ENCODE measurements at places on chromosomes 2 and 18.

GRCh38 chr2:73920577-73921545 lies 5.8 kb upstream of the DGUOK start:
- DNase-seq: peak; percentile 60

- DNase-seq: no peak
Observed at GRCh38 chr2:118380915-118381653, 292.8 kb downstream of the INSIG2 start.

DNA sequence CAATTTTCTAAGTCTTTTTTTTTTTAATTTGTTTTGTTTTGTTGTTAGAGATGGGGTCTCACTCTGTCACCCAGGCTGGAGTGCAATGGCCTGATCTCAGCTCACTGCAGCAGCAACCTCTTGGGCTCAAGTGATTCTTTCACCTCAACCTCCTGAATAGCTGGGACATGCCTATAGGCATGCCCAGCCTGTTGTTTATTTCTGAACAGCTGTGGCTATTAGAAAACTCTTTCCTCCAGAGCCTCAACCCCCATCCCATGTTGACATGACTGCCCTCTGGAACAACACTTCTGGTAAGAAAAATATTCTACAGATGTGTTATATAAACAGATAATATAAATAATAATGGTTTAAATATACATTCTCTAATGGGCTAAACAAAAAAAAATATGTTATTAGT lies 44.4 kb upstream of the TWSG1 start:
- no peak for DNase-seq

DNA sequence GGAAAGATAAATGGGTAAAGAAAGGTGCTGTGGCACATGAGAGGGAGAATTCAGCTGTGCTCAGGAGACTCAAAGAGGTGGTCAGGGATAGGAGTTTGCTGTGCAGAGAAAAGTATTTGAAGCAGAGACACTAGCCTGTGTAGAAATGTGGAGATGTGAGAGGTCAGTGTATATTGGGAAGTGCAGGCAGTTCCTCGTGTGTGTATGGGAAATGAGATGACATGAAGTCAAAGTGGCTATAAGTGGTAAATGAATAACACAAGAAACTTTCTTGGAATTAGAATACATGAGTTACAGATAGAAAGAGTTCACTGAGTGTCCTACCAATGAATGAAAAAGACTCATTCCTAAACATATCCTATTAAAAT lies 11.6 kb downstream of the MAP3K20 start:
- no peak for DNase-seq

GRCh38 chr2:171136024-171136423 lies 24.7 kb downstream of the TLK1 start:
- no peak for DNase-seq

GRCh38 chr2:159900343-159900742 lies 102.3 kb upstream of the CD302 start:
- no peak for DNase-seq

DNA sequence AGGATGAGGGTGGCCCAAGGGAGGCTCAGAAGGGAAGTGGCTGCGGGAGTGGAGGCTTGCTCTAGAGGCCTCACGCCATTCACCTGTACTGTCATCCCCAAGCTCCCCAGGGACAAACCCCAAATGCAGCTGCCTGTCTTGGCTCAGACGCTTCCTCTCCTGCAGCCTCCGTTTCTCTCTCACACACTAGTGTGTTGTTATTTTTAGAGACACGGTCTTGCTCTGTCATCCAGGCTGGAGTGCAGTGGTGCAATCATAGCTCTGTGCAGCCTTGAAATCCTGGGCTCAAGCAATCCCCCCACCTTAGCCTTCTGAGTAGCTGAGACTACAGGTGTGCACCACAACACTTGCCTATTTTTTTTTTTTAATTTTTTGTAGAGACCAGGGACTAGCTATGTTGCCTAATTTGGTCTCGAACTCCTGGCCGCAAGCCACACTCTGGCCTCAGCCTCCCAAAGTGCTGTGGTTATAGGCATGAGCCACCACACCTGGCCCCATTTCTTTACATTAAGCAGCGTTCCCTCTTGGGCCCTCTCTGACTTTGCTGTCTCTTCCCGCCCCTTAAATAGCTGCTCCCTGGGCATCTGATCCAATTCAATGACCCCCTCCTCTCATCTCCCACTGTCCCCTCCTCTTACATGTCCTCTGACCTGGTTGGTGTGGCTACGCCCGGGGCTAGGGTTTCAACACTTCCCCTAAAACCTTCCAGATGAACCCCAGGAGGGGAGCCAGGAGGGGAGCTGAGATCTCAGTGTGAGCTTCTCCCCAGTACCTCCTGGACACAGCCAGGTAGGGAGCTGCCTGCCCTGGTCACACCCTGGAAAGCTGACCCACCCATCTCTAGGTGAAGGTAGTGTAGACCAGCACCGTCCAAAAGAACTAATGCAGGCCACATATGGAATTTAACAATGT lies 24.0 kb upstream of the LOXHD1 start:
- DNase-seq: no peak

DNA sequence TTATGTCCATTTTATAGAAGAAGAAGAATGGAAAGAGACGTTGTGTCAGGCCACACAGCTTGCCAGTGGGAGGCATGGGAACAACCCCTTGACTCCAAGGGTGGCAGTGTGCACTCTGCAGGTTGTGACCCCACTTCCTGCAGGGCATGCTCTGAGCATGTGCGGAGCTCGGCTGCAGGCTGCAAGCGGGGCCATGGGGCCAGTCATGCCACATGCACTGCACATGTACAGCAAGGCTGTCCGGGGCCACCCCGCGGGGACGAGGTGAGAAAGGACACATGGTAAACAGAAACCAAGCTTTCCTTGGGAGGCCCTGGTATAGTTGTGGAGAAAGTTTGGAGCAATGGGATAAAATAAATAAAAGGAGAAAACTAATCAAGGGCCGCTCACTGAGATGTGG lies 47.4 kb upstream of the DNMT3A start:
- no peak for DNase-seq

GRCh38 chr2:42618972-42619371 lies 50.5 kb downstream of the MTA3 start:
- DNase-seq: no peak

- DNase-seq: no peak
Observed at GRCh38 chr2:43831543-43832294, 6.9 kb downstream of the ABCG5 start.

- no peak for DNase-seq
Observed at GRCh38 chr2:62219407-62220159, 23.7 kb downstream of the B3GNT2 start.

DNA sequence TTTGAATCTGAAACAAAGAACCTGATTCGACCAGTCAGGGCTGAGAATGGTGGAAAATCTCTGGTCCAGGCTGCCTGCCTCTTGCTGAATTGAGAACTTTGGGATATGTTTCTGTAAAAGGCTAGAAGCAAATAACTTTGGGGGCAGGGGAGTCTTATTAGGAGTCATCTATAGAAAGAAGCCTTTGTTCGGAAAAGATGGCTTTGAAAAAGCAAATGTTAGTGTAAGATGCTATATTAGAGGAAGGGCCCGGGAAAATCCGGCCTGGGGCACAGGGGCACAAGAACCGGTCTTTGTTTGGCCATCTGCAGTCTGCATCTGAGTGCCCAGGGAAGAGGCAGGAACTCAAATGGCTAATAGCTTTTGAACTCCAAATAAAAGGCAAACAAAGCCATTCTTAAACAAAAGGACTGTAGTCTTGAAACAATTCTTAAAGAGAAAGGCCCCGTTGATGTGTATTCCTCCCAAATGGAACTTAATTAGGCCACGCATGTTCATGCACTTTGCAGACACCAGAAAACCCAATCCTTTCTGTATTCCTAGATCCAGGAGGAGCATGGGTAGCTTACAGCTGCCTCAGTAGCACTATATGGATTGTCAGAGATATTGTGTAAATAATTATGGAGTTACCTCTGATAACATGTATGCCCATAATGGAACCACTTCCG lies 180.0 kb upstream of the ARL4C start:
- no peak for DNase-seq

- no peak for DNase-seq
Observed at GRCh38 chr18:32922951-32923430, 150.2 kb upstream of the KLHL14 start.

DNA sequence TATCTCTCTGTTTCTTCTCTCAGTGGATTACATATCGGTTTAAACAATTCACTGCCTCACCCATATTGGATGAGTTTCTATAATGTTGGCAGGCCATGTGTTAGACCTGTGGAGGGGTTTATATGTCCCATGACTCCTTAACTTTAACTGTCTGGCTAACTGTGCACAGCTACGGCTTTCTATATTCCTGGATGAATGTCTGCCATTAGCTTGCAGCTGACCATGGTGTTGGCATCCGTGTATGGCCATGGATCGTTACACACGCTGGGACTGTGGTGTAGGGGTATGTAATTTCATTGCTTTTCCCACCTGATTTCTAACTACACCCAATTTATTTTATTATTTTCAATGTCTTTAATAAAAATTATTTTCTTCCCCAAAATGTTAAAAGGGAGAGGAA lies 3.3 kb upstream of the TANC1 start:
- no peak for DNase-seq

- no peak for DNase-seq
Observed at GRCh38 chr2:218448934-218449333, 30.0 kb downstream of the VIL1 start.
